ENCODE measurements at places on chromosomes 7 and 10.

- DNase-seq = no peak
These were observed 39.8 kb downstream of the WBP1L start for GRCh38 chr10:102783568-102783967.

- DNase-seq = no peak
These were observed 10.1 kb downstream of the LIMK1 start for GRCh38 chr7:74093671-74094223.

DNA sequence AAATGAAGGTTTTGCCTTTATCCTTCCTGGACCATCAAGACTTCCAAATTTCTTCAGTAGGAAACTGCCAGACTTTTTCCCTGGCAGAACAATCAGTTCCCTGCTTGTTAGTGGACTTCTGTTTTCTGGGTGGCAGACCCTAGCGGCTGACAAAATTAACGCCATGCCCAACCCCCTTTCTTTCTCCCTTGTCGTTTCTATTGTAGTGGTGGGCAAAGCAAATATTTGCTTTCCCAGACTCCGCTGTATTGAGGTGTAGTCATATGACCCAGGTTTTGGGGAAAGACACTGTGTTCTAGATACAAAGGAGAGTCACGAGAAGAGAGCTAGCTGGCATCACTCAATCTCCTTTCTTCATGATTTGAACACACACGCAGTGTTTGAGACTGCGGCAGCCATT, 7.7 kb downstream of the PON2 start:
- no peak for DNase-seq

GRCh38 chr7:138129551-138130165, 53.4 kb downstream of the AKR1D1 start:
- no peak for DNase-seq

- no peak for DNase-seq
These were observed 159.5 kb upstream of the POT1 start for GRCh38 chr7:125089171-125089570.

DNA sequence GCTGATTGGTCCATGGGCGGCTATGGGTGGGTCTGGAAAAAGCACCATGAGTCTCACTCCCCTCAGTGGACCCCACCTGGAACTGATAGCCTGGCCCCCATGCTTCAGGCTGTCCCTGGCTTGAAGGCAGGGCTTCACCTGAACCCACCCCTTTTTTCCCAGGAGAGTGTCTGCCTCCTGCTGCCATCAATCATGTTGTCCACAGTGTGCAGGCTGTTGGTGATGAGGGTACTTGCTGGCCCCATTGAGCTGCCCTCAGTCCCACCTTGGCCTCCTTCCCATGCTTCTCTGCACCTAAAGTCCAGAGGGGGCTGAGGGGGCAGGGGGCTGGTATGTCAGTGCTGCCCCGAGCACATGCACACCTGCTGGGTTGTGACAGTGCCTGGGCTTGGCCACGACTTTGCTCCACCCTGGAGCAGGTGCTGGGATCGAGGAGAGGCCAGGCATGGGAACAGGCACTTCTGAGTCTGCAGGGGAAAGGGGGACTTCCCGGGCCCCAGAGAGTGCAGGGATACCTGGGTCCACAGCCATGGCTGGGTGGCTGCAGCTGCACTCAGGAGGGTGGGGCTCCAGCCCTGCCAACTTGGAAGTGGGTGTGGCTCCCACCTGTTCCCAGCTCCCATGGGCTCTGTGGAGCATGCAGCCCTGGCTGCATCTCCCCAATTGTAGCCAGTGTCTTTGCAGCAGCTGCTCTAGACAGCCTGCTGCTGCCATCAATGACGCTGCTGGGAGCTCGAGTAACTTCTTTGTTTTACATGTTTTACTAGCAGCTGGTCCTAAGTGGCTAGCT, 56.9 kb downstream of the ADK start:
- DNase-seq = no peak

DNA sequence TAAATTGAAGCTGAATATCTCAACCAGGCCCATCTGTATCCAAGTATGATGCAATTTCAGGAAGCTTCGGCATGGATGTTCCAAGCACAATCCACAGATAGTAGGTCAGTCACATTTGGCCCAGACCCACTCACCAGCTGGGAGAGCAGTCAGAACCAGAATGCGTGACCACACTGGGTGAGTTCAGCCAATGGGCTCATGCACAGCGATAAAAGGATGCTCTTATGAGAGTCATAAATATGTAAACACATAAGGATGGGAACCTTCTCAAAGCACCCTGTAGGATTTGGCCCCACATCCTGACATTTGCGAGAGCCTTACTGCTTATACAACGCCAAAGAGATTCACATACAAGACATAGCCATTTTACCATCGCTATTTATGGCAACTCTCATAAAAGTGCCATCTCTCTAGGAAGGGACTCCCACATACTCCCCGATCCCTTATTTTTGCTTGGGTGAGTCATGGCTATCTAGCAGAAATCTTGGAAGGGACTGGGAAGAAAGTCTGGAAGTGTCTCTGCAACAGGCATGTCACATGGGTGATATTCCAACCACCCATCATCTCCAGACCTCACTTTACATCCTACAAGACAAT, 3.0 kb downstream of the AFAP1L2 start:
- peak; percentile 95 for DNase-seq

DNA sequence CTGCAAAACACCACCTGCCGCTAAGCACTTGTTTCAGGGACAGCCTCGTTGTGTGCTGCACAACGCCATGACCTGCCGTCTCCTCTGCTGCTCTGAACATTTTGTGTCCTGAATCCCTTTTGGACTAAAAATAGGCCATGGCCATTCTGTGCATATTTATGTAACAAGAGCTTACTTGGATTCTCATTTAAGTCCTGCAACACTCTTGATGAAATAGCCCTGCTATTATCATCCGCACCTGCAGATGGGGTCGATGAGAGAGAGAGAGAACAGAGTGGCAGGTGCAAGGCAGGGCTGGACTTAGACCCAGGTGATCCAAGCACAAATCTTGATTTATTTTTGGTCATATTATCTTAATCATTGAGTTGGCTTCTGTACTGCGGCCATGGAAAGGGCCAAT, 121.2 kb upstream of the PRKCQ start:
- DNase-seq = no peak

DNA sequence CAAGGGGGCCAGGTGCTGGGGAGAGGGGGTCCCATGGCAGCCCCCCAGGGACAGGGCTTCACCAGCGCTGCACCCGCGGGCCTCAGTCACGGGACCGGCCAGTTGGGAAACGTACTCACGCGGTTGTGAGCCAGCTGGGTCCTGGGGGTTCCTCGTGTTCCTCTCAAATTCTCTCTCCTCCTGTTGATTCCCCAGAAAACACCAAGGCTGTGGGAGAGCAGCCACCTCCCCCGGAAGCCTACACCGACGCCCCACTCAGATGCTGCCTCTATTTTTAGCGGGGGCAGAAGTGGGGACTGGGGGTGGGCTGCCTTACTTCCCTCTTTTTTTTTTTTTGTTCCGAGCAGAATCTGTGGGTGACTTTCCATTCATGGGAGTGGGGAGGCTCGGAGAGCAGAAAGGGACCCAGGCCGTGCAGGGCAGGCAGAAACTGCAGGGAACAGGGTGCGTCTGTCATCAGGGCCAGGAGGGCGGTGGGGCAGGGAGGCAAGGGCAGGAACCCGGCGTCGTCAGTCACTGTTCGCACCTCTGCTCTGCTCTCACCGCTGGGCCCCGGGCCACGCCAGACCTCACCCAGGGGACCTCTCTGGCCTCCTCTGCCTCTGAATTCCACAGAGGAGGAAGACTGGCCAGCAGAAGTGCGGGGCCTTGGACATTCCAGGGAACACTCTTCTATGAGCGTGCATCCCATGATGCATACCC, 63.1 kb downstream of the CARD11 start:
- DNase-seq = no peak

DNA sequence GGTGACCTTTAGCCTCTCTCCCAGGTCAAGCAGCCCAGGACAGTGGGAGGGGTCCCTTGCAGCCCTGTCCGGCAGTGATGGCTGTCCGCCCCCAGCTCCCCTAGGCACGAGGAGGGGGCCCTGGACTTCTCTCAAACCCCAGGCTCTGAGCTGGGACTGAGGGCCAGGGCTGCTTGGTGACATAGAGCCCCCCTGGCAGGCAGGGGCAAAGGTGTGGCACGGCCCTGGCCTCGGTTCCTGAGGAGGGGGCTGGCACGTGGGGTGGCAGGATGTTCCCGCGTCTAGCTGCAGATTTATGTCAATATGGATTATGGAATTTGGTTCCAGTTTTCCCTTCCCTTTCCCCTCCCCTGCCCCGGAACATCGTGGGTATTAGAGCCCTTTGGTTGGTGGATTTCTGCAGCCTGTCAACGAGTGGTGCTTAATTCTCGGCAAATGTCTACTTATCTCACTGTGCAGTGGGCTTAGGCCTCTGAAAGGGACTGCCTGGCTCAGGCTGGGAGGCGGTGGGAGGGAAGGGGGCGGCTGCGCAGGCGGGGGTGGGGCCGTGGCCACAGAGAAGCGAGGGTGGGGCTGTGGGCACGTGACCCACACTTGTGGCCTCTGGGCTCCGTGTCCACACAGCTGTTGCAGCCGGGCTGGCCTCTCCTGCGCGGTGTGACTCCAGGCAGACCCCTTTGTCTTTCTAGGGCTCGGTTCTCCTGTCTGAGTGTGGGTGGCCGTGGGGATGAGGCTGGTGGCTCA, 19.3 kb downstream of the UNCX start:
- no peak for DNase-seq

DNA sequence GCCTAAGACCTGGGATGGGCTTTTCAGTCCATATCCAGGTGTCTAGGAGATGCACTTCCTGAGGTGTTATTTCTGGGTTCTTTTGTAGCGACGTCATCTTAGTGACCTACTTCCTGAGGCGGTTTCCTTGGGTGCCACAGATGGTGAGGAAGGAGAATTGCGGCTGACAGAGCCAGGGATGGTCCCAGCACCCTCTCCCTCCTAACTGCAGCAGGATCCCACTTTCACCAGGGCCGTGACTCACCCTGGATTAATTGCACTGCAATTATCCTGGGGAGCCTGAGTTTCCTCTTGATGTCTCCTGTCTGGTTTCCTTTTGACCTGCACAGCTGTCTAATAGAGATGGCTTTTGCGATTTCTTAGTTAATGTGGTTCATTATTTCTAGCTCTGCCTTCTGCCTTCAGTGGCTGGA, 271.7 kb downstream of the TCF7L2 start:
- peak; percentile 56 for DNase-seq

DNA sequence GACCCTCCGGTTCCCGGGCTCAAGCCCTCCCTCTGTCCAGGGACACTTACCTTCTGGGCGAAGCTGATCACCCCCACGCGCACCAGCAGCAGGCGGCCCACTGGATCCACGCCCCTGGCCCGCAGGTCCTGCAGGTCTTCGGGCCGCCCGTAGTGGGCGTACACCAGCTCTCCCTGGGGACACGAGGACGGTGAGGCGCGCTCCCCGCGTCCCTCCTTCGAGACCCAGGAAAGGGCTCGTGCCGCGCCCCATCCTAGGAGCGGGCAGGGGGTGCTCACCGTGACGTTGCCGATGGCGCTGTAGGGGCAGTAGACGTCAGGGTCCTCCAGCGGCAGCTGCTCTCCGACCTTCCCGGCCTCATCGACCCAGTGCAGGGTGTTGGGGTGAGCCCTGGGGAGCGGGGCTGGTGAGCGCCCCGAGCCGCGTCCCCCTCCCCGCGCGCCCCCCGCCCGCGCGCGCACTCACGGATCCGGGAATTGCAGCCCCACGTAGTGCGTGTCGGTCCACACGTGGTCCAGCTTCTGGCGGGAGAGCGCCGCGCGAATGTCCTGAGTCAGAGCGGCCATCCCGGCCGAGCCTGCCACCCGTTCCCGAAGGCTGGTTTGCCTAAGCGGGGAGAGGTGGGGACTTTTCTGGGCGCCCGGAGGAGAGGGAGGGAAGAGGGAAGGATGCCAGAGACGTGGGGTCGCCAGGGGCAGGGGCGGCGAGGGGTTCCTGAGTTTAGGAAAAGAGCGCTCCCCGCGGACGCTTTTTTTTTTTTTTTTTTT, 8.2 kb downstream of the TFR2 start:
- DNase-seq = peak; percentile 26

DNA sequence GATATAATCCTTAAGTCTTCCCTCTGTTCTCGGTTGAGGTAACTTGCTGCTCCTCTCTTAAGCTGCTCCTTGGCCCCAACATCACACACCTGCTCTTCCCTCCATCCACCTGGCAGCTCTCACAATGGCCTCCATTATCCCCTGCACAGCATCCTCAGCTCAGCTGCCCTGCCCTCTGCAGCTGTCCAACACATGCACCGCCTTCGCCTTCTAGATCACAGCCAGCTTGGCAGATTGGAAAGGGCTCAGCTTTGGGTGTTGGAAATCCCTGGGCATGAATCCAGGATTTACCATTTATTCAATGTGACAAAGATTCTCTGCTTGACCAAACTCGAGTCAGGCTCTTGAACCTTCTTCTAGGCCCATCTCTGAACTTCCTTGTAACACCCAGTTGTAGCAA, 20.6 kb downstream of the RGR start:
- no peak for DNase-seq

DNA sequence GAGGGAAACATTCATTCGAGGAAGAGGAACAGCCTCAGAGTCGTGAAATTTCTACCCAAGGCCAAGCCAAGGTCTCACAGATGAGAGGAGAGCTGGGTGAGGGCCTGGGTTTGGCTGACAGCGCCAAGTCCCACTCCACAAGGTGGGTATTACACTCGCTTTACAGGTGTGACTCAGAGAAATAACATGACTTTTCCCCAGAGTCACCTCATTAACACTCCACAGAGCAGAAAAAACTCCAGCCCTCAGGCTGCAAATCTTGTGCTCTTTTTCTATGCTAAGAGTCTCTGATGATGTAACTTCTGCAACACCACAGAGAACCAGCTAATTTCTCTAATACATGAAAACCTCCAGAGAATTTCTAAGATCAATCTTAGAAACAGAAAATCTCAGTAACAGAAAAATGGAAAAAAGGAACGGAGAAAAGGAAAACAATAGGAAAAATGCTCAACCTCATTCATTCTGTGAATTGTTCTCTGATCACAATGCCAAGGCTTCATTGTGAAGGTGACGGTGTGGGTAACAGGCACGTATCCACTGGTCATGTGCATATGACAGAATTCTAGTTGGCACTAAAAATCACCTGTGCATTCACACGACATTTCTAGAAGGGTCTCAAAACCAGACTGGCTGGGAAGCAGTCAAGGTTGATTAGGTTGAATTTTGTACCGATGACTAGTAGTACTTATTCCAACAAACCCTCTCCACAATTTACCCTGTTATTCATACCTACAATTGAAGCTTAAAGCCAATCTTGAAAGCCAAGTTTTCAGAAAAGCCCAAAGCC, 20.3 kb downstream of the YWHAG start:
- DNase-seq = no peak

DNA sequence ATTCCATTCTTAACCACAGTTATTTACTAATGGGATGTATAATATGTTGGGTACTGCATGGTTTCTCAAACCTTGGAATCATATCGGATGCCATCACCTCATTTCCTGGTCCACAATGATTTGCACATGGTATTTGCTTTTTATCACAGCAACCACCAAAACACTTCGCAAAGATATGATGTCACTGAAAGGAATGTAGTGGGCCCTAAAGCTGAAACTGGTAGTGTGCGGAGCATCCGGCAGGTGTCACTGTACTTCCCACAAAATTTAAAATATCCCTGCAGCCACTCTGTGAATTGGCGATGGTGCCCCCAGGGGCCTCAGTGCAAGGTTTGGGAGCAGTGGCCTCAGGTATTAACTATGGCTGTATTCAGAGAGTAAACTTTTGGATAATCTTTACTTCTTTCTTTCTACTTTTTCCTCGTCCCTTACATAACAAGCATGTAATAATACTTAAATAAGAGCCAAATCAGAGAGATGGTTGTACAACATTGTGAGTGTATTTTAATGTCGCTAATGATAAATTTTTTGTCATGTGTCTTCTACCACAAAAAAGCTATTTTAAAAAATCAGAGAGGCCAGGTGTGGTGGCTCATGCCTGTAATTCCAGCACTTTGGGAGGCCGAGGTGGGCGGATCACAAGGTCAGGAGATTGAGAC, 66.2 kb downstream of the FAM241B start:
- peak; percentile 48 for DNase-seq

GRCh38 chr7:106312906-106313305, 28.1 kb upstream of the NAMPT start:
- no peak for DNase-seq

Data from MG63 (cell line).